Mesothelial cell of epicardium (in vitro differentiated cells): ENCODE measurements at places on chromosomes 12 and 14.

DNA sequence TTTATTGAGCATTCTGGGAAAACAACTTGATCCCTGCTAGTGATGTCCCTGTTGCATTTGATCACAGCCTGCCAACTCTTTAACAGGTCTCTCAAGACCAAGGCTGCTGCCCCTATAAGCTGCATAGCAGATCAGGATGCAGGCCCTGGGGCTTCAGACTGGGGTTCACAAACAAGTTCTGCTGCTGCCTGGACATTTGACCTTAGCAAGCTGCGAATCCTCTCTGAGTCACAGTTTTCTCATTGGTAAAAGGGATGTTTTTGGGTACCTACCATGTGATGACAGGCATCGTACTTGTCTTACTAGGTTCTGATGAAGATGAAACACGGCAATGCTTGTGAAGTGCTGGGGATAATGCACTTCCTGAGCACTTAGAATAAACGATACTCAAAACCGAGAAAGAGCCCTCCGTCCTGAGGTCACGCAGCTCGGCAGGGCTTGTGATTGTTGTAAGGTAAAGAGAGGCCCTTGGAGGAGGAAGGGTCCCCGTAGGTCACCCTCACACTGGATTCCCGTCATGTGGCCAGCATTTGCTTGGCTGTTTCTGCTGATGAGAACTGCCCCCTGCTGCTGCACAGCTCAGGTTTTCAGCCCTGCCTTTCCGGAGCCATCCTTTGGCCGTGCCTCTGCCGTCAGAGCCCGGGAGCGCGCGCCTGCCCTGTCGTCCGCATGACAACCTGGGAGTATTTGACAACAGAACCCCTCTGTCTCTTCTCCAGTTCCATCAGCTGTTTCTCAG is 39.1 kb downstream of the TSPAN9 start:
- DNase-seq: no peak

GRCh38 chr12:123983822-123984485 is 10.9 kb downstream of the ZNF664 start:
- DNase-seq: peak; percentile 42

DNA sequence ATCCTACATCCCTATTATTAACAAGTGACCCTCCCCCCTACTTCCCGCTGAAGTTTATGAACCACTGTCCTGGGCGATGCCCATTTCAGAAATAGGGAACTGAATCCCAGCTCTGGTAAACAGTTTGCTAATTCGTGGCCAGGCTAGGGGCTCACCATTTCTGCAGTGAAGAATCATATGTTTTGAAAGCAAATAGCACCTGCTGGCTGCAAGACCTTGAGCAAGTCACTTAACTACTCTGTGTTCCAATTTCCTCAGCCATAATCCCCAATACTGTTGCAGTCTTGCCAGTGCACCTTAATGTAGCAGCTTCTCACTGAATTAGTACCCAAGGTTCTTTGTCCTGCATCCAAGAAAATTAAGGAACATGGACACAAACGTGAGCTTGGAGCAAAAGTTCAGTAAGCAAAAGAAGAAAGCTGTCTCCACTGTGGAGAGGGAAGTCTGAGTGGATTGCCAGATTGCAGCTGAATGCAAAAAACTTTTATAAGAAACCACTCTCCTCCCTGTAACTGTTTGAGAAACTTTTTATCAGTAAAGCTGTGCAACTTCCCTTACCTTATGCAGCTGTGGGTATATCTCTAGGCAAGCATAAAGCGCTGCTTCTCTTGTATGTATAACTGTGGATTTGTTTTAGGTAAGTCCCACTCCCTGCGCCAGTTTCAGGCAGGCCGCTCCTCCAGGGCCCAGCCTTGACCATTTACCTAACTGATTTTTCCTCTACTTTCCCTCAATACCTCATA is 824 bp downstream of the OAS1 start:
- no peak for DNase-seq

DNA sequence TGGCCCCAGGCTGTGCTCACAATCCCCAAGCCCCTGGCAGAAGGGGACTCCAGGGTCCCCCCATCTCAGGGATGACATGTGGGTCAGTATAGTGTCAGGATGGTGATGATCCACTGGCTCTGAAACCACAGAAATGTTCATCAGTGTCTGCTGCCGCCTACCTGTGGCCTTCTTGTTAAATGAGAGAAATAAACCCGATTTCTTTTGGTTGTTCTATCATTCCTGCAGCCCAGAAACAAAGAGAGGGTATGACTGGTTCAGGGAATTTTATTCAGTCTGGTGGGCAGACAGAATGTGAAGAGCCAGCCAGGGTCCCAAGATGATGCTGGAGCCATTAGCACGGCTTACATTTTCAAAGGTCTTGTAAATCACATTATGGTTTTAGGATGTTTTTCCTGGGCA is 86.6 kb downstream of the CRADD start:
- no peak for DNase-seq

DNA sequence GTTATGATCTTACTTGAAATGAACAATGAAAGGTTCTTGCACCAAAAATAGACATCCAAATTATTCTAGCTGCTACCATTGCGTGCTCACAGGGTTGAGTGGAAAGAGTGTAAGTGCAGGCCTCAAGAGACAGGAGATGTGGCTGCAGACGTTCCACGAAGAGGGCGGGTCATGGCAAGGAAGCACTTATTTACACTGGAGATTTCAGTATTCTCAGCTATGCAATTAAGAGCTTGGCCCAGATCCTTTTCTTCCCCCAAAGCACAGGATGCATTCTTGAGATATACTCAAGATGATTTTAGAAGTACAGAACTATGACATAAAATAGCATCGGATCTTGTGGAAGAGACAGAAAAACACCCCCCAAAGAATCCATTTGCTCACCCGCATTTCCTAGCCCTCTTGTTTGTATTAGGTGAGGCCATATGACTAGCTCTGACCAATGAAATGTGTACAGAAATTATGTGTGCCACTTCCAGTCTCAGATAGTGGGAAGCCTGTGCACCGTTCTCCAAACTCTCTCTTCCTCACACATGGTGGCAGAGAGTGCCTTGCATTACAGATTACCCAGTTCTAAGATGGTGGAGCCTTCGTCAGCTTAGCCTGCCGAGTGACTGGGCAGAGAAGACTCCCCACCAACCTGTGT is 261.4 kb downstream of the TTC8 start:
- DNase-seq: no peak

GRCh38 chr12:79183926-79184325 is 319.4 kb downstream of the SYT1 start:
- no peak for DNase-seq

- DNase-seq: no peak
These were observed 67.2 kb downstream of the HECTD4 start for GRCh38 chr12:112314981-112315380.

DNA sequence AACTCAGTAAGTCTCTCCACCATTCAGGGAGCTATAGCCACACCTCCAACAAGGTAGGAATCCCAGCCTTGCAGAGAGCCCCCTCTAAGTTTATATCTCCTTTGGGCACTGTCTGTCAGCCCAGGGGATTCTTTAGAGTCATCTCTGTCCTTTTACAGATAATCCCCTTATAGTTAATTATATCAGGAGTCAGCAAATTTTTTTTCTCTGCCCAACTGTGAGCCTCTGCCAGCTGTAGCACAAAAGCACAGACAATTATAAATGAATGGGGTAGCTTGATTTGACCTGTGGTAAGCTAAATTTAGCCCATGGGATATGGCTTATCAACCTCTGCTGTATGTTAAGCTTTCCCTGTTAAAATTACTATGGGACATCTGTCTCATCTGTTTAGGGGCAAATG is 8.3 kb downstream of the CEP128 start:
- no peak for DNase-seq

- no peak for DNase-seq
These were observed 113.3 kb downstream of the SMOC1 start for GRCh38 chr14:69992564-69992963.

- no peak for DNase-seq
These were observed 22.9 kb downstream of the DYRK2 start for GRCh38 chr12:67671419-67671818.

GRCh38 chr14:104845834-104846441 is 19.1 kb upstream of the CEP170B start:
- no peak for DNase-seq

GRCh38 chr12:78792052-78792698 is 72.4 kb upstream of the SYT1 start:
- DNase-seq: no peak

- DNase-seq: no peak
These were observed 261.9 kb downstream of the RAD51B start for GRCh38 chr14:68081489-68081888.

- no peak for DNase-seq
These were observed 11.8 kb downstream of the ALG10B start for GRCh38 chr12:38328306-38328895.

DNA sequence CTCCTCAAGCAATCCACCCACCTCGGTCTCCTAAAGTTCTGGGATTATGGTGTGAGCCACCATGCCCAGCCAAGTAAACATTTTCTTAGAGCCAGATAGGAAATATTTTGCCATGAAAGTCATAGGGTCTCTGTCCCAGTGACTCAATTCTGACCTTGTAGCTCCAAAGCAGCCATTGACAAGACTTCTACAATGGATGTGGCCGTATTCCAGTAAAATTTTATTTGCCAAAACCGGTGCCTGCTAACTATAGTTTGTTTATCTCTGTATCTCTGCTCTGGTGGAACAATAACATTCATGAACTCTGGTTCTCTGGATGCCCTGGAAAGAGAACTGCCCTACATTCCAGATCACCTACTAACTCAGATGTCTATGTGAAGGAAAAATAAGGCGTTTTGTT is 54.6 kb upstream of the USP44 start:
- DNase-seq: no peak

- DNase-seq: no peak
These were observed 135.0 kb upstream of the HIF1A start for GRCh38 chr14:61560323-61560722.

GRCh38 chr14:101293605-101294004 is 267.7 kb upstream of the DIO3 start:
- DNase-seq: no peak

DNA sequence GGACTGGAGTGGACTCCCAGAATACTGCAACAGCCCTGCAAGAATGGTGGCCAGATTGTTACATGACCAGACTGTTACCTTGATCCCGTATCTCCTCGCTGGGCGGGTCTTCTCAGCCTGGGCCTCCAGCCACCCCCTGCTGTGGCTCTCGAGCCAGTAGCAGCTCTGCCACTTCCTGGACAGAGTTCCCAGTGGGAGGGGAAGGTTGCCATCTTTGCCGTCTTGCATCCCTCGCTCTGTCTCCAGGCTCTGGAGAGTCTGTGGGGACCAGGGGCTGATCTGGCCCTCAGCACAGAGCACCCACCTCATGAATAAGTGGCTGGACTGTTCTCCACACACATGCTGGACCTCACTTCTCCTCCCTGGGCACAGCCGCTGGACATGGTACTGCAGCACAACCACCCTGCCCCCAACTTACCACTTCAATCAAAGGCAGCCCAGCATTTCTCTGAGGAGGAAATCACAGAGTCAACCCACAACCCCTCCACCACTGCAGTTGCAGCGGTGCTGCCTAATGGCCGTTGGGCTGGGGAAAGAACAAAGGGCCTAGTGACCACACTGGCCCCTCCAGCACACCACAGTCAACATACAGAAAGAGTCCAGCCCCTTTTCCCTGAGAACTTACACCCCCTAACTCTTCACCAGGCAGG is 6.9 kb upstream of the KLRF1 start:
- no peak for DNase-seq

DNA sequence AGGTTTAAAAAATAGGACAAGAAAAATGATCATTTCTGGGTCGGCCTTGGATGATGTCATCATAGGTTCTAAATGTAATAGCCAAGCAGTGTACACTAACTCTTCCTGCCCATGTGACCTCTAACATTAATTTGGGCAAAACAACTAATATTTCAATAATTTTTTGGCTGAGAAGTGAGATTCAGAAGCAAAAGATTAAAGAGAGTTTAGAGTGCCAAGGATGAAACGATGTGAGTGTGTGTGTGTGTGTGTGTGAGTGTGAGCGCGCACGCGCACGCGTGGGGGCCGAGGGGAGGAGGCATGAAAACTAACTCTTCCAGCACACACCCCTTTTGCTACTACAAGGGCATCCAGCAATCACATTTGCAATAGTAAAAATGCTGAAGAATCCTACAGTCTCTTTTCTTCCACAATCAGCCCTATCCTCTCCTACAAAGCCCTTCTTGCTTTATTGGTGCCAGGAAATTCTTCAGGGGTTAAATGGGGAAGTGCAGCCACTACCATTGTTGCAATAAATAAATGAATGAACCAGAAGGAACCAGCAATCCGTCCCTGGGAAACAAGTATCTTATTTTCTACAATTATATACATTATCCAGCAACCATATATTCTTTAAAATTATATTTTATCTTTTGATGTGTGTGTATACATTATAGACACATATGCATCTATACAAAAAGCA is 52.9 kb downstream of the PEBP1 start:
- DNase-seq: no peak

DNA sequence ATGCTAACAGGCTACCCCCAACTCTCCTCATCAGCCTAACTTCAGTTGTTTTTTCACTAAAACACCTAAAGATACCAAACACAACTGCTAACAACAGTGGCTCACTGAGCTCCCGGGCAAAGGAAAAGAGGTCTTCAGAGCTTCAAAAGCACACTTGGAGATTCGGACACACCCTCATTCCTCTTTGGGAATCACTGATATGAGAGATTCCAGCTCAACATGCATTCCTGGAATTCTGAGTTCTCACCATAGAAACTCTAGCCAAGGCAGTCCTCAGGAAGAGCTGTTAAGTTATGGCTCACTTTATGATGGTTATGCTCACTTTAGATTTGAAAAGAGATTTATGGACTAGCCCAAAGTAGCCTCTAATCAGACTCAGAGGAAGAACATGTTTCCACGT is 40.1 kb downstream of the STXBP6 start:
- no peak for DNase-seq

DNA sequence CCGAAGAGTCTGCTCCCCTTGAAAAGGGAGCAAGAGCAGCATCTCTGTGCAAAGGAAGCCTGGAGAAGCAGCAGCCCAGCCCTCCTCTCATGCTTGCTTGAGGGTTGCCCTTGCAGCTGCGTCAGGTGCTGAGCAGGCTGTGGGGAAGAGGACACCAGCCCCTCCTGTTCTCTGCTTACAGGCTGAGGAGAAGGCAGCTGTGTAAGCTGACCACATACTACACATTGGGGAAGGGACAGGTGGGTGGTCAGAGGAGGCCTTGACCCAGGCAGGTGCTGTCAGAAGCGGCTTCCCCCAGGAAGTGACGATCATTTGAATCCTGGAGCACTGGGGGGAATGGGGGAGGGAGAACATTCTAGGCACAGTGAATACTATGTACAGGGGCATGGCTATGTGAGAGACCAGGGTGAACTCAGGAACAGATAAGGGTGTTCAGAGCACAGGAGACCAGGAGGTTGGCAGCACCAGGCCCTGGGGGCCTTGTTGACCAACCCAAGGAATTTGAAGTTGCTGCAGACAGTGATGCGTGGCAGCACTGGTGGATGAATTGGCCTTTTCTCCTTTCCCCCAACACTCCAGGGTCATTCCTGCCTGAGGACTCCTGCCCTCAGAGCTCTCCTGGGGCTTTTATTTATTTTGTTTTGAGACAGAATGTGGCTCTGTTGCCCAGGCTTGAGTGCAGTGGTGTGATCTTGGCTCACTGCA is 2.7 kb upstream of the KLC1 start:
- no peak for DNase-seq

GRCh38 chr12:132264086-132265010 is 65.0 kb downstream of the GALNT9 start:
- DNase-seq: no peak

- DNase-seq: peak; percentile 2
These were observed 34.9 kb downstream of the LRTM2 start for GRCh38 chr12:1855241-1855640.
